ENCODE measurements at places on chromosomes 4 and X.

DNA sequence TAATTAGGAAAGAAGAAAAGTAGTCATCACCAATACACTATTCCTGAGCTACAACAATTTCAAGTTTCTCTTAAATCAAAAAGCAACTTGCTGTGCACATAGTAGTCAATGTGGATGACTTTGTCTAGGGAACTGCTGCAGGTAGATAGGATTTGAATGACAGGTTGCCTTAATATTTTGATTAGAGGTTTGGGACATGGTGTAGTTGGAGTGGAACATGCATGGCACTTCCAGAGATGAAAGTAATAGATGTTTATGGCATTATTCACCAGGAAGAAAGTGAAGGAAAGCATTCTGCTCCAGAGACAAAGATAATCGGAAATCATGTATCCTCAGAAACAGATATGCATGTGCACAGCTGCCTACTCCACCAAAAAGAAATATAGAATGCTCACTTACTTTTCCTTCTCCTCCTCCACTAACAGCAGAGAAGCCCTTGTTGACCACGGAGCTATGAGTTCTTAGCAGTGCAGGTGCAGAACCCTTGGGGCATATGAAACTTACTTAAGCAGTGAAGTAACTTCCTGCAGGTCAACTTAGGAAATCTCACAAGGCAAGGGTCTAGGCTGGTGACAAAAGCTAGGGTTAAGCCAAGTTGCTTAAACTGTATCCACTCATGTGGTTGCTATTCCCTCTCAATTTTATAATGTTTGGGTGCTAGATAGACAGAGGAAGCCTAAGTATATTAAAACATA is 390.8 kb downstream of the HNRNPD start:
- DNase-seq = no peak

GRCh38 chr4:38009421-38009820 is 49.2 kb downstream of the PTTG2 start:
- no peak for DNase-seq

DNA sequence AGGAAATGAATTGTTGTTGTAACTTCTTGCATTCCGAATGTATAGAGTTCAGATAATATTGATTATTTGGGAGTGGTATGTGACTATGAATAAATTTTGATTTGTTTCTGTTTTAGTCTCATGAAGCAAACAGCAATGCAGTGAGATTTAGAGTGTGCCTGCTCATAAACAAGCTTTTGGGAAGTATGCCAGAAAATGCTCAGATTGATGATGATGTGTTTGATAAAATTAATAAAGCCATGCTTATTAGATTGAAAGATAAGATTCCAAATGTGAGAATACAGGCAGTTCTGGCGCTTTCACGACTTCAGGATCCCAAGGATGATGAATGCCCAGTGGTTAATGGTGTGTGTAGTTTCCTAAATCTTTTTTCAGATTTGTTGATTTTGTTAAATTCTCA is 2.0 kb downstream of the NCAPG start:
- DNase-seq = no peak

DNA sequence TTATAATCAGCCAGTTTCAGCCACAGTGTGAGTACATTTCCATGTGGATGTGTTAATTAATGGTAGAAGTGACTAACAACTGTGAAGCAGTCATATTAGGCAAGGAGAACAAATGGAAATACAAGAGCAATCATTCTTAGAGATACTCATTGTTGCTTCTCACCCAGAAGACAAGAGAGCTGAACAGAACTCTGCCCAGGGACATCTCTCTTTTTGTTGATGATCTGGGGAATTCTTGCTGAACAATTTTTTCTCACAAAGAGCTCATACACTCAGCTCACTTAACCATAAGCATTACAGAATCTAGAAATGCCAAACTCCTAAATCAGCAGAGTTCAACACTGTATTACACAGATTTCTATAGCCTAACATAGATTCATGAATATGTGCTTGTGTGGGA is 150.1 kb downstream of the COMMD8 start:
- no peak for DNase-seq

DNA sequence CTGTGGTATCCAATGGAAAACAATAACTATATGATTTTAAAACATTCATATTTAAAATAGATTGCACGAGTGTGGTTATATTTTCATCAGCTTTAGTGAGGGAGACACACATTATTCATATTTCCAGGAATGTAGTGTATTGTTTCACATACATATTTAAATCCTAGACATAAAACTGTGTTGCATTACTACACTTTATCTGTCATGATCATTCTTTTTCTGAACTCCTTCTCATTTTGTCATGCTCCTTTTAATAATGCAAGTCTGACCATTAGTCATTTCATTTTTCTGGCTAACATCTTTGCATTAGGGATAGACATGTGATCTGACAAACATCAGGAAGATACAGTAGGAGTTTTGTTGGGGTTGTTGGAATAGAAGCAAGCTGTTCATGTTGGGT is 1382.7 kb downstream of the PCDH7 start:
- DNase-seq = no peak

- no peak for DNase-seq
Observed at GRCh38 chrX:68415316-68415715, 18.0 kb downstream of the OPHN1 start.

DNA sequence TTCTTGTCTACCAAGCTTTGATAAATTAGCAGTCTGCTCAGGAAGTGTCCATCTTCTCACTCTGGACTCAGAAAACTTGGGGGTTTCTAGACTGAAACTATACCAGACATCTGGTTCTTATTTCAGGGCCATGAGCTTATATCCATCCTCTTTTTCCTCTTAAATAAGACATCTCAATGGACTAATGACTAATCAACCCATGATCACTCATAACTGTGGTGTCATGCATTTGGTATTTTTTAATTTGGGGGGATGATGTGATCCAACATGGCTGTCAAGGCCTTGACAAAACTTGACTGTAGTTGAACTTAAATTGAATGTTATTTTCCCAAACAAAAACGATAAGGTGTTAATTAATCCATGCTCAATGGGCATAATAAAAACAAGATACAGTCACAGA is 87.8 kb downstream of the GPRASP3 start:
- no peak for DNase-seq

DNA sequence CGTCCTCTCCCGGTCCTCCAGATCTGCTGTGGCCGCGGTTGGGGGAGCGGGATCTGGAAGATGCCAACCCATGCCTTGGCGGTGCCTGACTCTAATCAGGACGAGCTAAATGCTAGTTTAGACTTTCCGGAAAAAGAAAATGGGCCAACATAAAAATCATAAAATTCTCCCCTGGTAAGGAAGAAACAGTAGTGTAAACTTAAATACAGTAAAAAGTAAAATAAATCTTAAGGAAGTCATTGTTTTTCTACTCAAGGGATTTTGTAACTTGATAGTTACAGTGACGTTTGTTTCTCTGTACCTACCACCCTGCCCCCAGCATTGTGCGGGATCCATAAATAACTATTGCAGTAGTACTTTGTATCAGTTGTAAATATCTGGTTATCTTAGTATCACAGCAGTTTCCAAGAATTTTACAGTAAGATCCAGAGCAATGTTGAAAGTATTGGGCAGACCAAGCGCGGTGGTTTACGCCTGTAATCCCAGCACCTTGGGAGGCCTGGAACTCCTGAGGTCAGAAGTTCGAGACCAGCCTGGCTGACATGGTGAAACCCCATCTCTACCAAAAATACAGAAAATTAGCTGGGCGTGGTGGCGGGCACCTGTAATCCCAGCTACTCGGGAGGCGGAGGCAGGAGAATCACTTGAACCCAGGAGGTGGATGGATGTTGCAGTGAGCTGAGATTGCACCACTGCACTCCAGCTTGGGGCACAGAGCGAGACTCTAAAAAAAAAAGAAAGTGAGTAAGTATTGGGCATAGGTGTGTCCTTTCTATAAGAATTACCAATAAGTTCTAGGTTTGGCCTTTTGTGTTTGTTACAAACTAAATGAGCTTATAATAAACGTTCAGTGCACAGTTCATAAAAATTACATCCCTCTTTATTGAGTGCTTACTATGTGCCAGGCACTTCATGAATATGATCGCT is 1.0 kb upstream of the PLA2G12A start:
- DNase-seq = no peak

GRCh38 chr4:132991111-132991510 is 158.0 kb upstream of the PCDH10 start:
- no peak for DNase-seq

DNA sequence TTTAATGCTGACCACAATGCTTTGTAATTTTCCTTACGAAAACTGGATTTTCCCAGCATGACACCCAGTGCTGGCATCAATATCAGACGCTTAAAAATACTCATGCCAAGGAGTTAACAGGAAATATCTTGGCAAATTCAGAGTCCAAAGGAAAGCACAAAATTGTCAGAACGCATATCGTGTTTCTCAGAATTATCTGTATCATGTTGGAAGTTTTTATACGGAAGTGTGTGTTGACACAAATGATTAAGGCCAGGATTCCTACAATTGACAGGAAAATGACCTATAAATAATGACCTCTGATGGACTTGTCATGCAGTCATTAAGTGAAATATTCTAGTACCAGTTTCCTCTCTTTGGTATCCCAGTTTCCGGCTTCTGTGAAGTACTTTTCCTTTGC is 132.1 kb upstream of the TLL1 start:
- no peak for DNase-seq

GRCh38 chrX:154738011-154738738 is 12.7 kb downstream of the GAB3 start:
- no peak for DNase-seq

DNA sequence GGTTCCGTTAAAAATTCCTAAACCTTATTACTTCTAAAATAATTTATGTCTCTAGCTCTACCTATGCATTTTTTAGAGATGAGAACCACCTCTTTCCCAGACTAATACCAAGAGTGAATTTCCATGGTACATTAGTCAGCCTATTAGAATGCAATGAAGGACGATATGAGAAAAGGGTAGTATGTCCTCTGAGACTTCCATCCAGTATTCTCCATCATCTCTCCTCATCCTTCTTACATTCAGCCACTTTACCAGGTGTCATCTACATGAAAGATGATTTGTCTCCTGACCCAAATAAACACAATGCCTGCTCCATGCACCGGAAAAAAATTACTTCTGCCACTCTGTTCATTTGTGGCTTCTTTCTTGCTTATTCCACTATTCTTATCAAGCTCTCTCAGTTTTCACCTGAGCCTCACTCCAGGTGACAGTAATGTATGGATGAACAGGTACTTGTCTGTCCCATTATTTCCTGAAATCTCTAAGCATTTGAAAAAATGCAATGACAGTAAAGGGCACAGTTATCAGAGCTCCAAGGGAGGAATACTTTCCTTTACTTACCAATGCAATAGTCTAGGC is 97.9 kb downstream of the MAB21L2 start:
- DNase-seq = no peak

GRCh38 chr4:150038335-150039076 is 39.7 kb upstream of the DCLK2 start:
- no peak for DNase-seq

GRCh38 chr4:55765070-55765469 is 54.5 kb upstream of the EXOC1L start:
- no peak for DNase-seq

- DNase-seq = no peak
Observed at GRCh38 chr4:57077550-57078343, 32.4 kb downstream of the IGFBP7 start.
